Natural killer cell treated with Interleukin-12 subunit alpha and Interleukin-12 subunit beta and Interleukin-15 and Interleukin-18, amount 100 ng/mL, for 72 hours (primary cell): ENCODE measurements at places on chromosomes 7 and 10. TPM values are rescaled to one million over a fixed set of nuclear protein-coding genes. Genes with fewer than 3 reads are reported as not detected.

DNA sequence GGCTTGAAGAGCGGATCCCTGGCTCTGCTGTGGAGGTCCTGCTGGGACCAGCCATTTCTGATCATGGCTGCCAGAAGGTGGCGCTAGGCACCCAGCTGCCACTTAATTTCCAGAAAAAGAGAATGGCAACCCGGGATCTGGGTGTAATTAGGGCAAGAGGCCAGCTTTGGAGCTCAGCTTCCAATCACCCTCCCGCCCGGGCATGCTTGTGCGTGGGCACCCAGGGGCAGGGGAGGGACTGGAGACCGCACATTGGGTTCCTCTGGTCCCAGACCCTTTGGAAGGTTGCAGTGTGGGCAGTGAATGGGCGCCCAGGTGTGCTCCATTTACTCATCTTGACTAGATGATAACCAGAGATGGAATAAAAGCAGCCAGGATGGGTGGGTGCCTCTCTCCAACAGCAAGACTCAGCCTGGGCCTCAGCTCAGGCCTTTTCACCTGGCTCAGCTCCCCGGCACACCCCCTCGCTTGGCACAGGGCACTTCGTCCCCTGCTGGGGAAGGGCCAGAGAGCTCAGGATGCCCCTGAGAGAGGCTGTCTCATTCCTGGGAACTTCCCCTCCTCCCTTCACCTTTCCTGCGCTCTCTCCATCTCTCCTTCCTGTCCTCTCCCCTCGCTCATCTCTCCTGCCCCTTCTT lies 14.7 kb downstream of the FAM241B start:
- DNase-seq: peak; percentile 37

DNA sequence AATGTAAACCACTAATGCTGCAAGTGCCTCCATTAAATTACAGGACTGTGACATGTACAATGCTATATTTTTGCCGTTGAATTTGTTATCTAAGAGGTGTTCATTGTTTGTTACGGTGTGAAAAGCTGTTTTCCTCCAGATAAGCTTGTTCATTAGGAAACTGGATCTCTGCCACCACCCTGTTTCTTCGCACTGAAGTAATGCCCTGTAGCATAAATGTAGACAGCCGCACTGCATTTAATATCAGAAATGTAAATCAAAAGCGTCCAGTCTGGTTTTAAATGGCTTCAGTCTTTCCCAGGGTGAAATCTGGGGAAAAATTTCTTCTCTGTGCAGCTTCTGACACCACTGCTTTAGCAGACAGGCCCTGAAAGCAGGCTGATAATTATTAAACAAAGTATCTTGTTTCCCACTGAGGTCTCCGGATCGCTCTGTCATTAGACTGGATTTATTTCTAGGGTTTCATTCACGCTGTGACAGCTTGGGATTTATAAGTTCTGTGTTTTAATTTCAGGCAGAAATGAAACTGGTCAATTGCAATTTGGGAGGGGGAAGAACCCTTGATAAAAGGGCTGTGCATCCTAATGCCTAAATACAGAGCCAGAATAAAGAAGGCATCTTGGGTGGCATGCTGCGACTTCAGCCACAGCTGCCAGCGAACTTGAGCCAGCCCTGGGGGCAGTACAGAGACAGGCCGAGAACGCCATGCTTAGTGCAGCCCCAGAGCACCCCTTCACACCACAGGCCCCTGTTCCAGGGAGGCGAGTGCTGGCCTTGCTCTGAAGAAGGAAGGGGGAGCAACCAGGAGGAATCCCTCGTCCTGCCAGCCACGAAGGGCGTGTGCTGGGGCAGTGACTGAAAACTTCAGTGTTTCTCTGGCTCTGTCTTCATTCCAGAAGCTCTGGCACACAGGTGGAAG lies 547.7 kb upstream of the GALNT17 start:
- DNase-seq: no peak

GRCh38 chr7:117674617-117675016 lies 194.8 kb downstream of the CFTR start:
- no peak for DNase-seq

CYP2C9 gene
- total RNA-seq: not detected

GRCh38 chr7:7868572-7868899 lies 100.1 kb upstream of the GLCCI1 start:
- DNase-seq: no peak

GNAT3 gene
- not detected for total RNA-seq

GRCh38 chr10:29966269-29966668 lies 93.1 kb downstream of the JCAD start:
- DNase-seq: no peak

- DNase-seq: no peak
Observed at GRCh38 chr10:17643339-17643754, 604 bp upstream of the STAM start.

GRCh38 chr10:5071411-5072198 lies 22.6 kb upstream of the AKR1C3 start:
- DNase-seq: no peak

DNA sequence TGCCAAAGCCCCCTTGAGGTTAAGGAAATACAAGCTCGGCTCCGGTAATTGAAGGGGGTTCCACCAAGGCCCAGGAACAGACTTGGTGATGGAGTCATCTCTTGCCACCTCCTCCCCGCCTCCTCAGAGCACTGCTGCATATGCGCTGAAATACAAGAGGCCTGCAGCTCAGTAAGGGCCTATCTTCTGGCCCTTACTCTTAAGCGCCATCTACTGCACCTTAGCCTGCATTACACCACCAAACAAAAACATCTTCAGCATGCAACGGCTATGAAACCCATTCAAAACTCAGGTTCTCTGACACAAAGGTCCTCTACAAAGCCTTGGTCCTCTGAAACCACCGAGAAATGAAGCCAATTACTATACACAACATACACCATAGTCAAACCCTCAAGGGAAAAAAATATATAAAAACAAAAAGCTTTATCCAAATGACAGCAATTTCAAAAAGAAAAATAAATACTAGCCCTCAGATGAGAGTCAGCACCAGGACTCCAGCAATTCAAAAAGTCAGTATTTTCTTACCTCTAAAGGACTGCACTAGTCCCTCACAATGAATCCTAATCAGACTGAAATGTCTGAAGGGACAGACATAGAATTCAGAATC lies 176.8 kb upstream of the TBX20 start:
- no peak for DNase-seq

ZCWPW1 gene
- 1.3 TPM for total RNA-seq

GRCh38 chr10:100740476-100741377 lies 4.7 kb upstream of the PAX2 start:
- DNase-seq: no peak

DNA sequence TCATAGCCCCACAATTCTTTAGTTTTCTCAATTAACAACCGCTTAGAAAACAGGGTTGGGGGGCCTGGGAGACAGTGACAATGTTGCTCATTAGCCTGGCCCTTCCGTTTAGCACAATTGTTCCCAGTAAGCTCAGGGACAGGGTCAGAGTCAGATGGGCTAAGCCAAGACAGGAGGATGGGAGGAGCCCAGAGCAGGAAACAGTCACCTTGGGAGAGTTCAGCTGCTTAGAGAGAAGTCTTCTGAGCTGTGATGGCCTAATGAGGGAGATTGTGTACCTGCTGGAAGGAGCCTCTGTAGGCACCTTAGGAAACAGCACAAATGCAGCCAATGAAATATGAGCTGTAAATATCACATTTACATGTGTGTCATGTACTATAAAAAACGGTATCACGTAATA lies 35.9 kb downstream of the SVOPL start:
- DNase-seq: no peak

DNA sequence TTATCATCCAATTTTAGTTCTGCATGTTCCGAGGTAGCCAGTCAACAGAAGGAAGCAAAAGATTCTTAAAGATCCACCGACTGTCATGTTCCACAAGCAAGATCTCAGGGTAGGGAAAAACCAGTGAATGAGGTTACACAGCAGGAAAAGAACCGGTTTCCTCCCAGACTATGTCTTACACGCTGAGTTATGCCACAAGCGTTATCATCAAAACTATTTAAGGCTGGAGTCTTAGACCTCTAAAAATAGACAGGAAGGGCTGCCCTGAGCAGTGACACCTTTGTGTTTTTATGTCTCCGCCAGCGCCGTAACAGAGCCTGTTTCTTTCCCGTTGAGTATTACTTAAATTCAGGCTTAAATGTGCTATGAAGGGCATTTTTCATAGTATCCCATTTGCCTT lies 48.3 kb downstream of the PROSER2 start:
- DNase-seq: no peak

DNA sequence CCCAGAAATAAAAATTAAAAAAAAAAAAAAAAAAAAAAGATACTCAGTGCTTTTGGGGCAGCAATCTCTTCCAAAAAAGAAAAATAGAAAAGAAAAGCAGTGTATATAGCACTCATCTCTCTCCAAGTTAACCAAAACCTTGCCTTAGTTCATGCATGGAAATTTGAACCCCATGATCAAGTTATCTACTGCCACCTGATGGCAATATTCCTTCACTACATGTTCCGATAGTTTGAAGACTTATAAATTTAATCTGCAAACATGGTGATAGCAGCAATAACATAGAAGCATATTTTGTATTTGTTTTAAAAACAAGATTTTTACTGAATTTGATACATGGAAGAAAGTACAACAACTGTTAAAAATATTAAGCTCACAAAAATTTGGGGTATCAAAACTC lies 48.6 kb upstream of the SLIT1 start:
- DNase-seq: no peak

SEMA3D gene
- not detected for total RNA-seq

DNA sequence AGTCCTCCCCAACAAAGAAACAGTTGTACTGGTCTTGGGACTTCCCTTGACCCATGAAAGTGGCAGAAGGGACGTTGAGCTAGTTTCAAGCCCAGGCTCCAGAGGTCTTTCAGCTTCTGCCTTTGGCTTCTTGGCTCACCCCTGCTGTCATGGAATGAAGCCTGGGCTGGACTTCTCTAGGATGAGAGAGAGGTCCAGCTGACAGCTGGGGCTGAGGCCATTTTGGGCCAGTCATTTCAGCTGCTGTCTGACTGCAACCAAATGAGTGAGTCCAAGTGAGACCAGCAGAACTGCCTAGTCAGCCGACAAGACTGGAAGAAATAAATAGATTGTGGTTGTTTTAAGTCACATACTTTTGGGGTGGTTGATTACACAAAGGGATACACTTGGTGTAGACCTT lies 76.6 kb downstream of the TMEM178B start:
- no peak for DNase-seq

DNA sequence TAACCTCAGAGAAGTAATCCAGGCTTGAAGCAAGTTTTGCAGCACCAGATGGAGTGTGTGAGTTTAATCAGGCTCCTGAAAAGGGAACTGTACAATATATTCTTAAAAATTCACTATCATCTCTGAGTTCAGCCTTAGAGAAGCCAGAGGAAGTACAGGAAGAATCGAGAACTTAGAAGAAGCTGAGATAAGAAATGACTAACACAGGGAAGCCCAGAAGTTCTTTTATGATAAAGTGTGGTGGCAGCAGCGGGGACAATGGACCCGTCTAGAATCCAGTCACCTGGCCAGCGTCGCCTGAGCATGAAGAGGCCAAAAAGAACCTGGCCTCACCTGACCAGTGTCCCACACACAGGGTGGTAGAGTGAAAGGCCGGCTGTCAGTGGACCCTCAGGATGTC lies 161.0 kb downstream of the USP6NL start:
- DNase-seq: no peak

ETV1 gene
- total RNA-seq: 1.1 TPM

SHH gene
- total RNA-seq: not detected

DNA sequence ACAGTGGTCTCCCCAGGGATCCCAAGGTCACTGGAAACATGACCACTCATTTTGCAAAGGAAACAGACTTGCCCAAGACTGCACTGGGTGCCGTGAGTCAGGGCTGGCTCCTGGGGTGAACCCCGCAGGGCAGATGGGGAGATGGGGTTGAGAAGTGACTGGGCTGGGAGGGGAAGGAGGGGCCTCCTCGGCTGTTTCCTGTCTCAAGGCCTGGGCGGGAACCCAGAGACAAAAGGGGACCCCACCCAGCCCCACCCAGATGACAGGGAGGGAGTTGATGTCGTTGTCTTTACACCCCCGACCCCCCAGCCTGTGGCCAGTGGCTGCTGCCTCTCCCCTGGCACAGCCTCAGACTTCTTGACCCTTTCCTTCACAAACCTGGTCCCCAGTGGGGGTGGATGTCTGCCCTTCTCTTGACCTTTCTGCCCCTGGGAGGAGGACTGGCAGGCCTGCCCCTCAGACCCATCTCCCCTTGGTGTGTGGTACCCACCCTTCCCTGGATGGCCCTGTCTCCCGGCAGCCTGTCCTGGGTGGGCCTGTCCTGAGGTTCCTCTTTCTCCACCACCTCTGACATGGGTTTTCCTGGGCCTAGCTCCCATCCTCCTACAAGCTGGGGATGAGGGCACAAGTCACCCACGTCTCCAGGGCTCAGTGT lies 1.4 kb downstream of the MYO1G start:
- DNase-seq: peak; percentile 90

CCL24 gene
- 1.1 TPM for total RNA-seq

DNA sequence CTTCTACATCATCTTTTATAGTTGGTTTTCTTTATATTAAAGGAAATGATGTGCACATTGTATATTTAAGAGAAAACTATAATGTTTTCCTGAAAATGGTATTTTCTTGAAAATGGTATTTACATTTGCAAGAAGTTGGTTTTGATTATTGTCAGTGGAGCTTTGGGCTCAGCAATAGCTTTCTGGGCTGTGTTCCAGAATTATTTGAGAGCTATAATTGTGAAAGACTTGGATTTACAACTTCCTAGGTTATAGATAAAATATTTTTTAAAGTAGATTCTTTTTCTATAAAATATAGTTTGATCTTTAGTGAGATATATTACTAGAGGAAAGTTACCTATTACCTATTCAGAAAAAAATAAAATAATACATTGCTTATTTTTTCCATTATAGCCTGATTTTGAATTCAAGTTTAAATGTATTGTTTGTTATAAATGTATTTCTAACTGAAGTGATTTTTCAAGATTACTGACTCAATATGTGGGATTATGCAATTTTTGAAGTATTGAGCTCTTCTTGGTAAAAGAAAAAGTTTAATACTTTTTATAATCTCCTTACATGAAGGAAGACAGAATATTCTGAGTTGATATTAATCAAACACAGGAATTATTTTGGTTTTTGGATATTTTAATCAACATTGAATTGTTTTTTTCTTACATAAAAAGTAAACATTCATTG lies 20.2 kb downstream of the GNAI1 start:
- no peak for DNase-seq

DNA sequence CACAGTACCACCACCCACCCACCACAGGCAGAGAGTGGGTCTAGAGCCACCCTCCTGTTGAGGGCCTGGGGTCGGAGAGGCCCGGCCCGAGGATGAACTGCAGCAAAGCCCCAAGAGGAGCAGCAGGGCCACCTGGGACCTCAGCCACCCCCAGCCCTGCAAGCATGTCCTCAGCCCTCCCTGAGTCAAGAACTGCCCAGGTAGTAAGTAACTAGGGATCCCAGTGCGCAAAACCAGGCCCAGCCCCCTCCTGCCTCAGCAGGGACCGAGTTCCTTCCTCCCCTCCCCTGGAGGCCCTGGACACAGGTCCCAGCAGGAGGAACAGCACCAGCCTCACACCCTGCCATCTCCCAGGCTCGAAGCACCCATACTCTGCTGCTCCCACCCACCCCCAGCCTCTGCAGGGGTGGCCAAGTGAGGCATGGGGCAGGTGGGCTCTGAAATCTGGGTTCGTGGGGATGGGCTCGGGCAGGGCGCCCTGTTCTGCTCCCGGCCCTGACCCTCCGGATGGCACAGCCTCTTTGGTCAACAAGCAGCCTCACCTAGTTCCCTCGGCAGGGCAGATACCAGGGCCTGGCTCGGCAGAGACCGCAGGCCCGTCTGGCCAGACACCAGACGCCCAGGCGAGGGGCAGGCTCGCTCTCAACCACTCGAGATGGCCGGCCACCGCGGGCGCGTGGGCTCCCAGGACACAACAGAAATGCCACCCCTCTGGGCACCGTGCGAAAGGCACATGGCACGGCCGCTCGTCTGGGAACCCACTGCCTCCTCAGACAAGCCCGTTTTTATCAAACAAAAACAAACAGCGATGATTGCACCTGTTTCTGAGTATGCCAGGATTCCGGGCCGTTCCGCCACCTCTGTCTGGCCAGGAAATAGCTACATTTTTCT lies 15.2 kb downstream of the PDGFA start:
- DNase-seq: no peak

OR2A42 gene
- not detected for total RNA-seq
